Activated CD4-positive, CD25-positive, alpha-beta regulatory T cell (primary cell): ENCODE measurements at places on chromosomes 7 and 10.

DNA sequence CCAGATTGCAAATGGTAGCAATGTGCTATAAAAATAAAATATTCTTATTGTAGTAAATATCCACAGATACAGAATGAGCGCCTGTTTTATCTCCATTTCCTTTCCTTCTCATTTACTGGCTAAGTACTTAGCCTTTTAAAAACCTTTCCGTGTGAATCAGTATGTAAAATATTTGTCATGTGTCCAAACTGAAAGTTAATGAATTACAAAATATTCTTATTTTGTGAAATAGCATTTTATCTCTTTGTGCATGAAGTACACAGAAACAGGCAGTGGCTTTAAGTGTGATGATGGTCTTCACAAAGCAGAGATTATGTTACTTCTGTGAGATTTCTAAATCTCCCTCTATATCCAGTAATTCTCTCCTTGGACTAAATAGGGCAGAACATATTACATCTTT, 56.7 kb upstream of the KIAA1217 start:
- DNase-seq = no peak

GRCh38 chr10:63008491-63008890, 124.6 kb upstream of the NRBF2 start:
- DNase-seq = no peak

- no peak for DNase-seq
These were observed 15.4 kb downstream of the NRF1 start for GRCh38 chr7:129626896-129627295.

DNA sequence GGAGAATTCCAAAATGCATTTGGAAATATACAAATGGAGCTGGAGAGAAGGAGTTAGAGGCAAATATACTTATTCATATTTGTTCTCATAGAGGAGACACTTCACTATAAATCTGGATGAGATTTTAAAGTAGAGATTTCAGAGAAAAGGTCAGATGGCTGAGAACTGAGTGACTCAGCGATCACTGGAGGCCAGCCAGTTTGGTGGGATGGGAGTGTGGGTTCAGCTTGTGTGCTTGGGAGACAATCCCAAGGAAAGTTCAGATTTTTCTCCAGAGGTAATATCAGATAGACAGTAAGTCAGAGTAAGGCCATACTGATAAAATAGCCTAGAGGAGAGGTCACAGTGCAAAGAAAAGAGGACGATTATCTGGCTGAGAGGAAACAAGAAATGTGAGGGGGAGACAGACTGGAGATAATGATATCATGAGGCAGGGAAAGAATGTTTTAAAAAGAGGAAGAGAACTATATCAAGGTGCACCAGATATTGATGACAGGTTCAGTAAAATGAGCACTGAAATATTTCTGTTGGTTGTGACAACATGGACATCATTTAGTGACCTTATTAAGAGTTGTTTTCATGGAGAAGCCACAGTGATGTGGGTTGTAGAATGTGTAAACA, 67.0 kb downstream of the MDFIC start:
- no peak for DNase-seq

DNA sequence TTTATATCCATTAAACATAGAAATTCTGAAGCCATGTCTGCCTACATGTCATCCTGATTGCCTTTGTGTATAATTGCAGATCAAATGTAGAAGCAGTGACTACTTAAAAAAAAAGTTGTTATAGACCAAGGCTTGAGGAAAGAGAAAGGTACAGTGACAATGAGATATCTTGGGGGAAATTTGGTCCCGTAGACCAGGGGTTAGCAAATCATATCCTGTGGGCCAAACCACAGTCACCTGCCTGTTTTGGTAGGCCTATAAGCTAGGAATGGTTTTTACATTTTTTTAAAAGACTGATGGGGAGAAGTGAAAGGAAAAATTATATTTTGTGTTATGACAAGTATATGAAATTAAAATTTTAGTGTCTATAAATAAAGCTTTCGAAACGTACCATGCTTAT, 12.9 kb downstream of the PAPSS2 start:
- DNase-seq = no peak

- DNase-seq = no peak
These were observed 97.0 kb downstream of the CTTNBP2 start for GRCh38 chr7:117776224-117776623.

DNA sequence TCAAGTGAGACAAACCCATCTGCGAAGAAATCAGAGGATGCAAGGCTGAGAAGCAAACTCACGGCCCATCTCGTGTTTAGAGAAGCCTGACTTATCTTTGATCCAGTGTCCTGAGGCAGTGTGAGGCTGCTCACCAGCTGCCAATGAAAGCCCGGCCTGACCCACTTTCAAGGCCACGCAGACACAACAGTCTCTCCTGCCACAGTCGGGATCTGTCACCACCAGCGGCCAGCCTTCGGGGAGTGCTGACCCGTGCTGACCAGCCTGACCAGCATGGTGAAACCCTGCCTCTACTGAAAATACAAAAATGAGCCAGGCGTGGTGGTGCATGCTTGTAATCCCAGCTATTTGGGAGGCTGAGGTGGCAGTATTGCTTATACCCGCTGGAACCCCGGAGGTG, 7.4 kb upstream of the DNAJB6 start:
- no peak for DNase-seq

DNA sequence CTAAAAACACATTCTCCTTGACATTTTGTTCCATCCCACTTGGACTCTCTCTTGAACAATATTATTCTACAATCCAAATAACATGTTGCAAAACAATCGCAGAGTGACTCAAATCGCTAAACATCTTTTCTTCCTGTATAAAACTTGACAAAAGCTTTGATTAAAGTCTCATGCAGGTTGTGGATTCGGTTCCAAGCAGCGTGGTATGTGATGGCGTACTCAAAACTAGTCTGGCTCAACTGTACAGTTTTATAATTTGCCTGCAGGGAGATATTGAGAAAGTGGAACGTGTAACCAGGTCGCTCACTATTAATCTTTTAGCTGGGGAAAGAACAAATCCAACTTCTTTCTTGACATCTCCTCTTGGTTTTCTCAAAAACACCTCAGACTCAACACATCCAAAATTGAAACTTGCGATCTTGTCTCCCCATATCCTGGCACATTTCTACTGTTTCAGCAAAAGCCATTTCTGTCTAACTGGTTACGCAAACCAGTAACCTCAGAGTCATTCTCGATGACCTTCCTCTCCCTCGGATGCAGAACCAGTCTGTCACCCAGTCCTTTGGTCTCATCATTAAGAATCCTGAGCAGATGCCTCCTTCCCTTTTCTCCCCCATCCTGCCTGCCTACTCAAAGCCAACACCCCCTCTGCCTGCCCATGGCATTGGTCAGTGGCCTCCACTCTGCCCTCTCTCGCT, 100.1 kb downstream of the CACNB2 start:
- no peak for DNase-seq

GRCh38 chr7:106952658-106953231, 87.7 kb downstream of the PIK3CG start:
- DNase-seq = no peak

GRCh38 chr7:106134241-106134640, 22.1 kb upstream of the SYPL1 start:
- no peak for DNase-seq

DNA sequence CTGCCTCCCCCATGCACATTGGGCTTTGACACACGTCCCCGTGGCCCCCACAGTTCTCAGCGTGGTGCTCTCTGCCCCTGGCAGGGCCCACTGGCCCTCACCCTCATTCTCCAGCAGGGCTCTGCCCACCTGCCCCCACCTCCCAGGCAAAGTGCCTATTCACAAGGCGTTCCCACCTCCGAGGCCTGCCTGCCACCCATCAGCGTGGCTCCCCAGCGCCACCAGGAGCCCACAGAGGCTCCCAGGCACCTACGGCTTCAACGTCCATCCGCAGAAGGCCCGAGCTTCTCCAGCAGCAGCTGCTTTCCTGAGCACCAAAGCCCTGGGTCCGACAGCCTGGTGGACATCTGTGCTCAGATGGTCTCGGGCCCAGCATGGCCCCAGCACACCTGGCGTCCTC, 211.8 kb upstream of the PPP2R2D start:
- DNase-seq = no peak

DNA sequence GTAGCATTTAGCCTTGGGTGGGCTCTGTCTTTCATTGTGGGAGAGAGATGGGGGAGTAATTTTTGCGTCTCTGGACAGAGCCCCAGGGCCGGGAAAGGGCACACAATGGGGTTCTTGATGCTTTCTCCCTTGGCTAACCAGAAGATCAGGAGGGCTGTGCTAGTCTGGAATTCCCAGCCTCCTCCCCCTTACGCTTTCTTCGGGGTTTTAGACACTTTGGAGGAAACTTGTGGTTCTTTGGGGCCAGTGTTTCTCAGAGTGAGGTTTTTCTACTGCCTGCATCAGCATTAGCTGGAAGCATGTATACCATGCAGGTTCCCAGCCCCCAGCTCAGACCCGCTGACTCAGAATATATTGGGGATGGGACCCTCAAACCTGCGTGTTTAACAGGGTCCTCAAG, 7.0 kb downstream of the NEURL1 start:
- DNase-seq = no peak
